Posterior vena cava (tissue), 2 donors: ENCODE measurements at places on chromosomes 2 and 18. TPM values are rescaled to one million over a fixed set of nuclear protein-coding genes. Genes with fewer than 3 reads are reported as not detected.

The PREB gene
- 92.3 TPM for total RNA-seq

The HS1BP3 gene
- 37.1 TPM for total RNA-seq

The TNS1 gene
- total RNA-seq = 1,255 TPM

The EVX2 gene
- total RNA-seq = not detected

The IL36A gene
- total RNA-seq = not detected

The NT5C1B gene
- not detected for total RNA-seq

The FAP gene
- 54.8 TPM for total RNA-seq

The PDCD1 gene
- total RNA-seq = not detected

The ATP8B1 gene
- total RNA-seq = 27.7 TPM

The SH2D6 gene
- not detected for total RNA-seq

The PROKR1 gene
- total RNA-seq = 0.05 TPM

The CFAP65 gene
- total RNA-seq = not detected

The RGPD8 gene
- 14.9 TPM for total RNA-seq

The WDSUB1 gene
- 4.9 TPM for total RNA-seq

The KIAA2012 gene
- total RNA-seq = not detected

The UGT1A10 gene
- not detected for total RNA-seq

The CD207 gene
- 0.42 TPM for total RNA-seq
